Testis (tissue), 5 donors: ENCODE measurements at places on chromosomes 12 and 14.

DNA sequence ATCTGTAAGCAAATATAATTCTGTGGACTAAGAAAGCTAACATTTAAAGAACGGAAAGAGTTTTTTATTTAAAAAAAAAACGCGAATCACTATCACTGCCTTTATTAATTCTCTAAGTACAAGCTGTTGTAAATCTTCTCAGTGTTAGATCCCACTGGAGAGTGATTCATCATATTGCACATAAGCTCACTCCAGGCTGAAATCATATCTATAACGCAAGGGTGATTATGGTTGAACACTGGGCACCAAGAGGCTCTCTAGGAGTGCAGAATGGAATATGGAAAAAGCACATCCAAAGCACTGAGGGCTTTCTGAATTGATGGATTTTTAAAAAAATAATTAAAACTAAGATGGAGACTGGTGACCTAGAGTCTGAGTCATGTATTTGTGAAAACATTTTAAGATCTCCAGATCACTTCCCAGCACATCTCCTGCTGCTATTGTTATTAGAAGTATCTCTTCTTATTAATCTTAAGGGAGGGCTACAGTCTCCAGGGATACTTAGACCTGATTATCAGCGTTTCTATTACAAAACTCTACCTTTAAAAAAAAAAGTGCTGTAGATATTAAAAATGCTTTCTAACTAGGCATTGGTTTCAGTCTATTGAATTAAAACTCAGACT is 1106.8 kb downstream of the AACS start:
- DNase-seq, result no peak

GRCh38 chr12:119594399-119594730 is 791 bp downstream of the TMEM233 start:
- DNase-seq, result no peak

- no peak for DNase-seq
Measured at GRCh38 chr12:40701756-40702155, 9.5 kb downstream of the CNTN1 start.

DNA sequence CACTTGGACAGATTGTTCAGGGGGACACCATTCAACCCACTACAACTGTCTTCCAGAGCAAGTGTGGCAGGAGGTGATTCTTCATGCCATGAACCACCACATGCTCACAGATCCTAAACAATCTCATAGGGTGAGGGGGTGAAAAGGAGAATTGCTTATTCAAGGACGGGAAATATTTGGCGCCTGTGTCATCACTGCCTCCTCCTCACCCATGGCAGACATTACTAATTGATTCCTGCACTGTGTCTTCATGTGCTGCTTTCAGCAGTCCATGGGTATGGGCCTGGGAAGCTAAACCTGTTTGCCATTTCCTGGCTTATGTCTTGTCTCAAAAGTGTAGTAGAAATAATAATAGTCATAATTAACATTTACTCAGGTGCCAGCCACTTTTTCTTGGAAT is 31.3 kb downstream of the MMAB start:
- DNase-seq, result no peak

- DNase-seq, result no peak
Measured at GRCh38 chr14:96582411-96582961, 80.3 kb downstream of the PAPOLA start.

DNA sequence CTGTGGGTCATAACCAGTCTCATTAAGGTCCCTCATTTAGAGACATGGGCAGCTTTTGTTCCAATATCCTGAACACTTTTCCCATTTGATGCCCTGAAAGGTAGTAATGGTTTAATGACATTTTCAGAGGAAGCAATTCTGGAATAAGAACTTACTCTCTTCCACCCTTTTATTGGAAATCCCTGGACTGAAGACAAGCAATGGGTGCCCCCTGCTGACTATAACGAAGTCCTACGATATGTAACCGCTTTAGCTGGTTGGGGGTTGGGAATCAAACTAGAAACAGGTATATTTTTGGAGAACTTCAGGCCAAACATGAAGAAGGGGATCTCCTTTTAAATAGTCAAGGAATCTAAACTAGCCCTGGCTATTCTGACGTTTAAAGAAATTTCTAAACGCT is 20.5 kb downstream of the SARNP start:
- DNase-seq, result peak; percentile 32

DNA sequence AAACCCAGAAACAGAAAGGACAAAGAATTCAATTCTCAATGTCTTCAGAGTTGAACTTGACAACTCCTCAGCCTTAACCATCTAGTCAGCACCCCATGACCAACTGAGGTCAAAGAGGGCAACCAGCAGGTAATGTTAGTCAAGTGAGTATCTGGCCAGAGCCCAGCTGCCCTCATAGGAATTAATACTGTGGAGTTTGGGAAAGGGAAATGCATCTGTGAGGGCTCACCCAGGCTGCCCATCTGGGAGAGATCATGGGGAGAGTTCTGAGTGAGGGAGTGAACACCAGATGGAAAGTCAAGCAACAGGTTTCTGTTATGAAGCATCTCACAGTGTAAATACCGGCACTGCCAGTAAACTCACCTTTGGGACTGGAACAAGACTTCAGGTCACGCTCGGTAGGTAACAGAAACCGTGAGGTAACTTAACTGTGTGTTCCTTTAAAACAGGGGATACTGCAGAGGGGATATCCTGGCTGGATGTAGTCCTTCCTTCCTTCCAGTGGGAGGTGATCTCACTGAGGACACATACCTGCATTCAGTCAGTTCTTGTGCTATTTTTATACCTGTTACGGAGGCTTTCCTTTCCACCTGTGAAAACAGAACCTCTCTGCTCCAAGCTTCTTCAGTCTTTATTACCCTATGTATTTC is 94.4 kb downstream of the DAD1 start:
- no peak for DNase-seq

GRCh38 chr14:76705214-76705613 is 56.1 kb upstream of the VASH1 start:
- DNase-seq, result no peak

- DNase-seq, result no peak
Measured at GRCh38 chr12:57006809-57007475, 596 bp upstream of the ZBTB39 start.
